Activated naive CD4-positive, alpha-beta T cell treated with Interleukin-2 at 50 U/mL for 16 hours (primary cell): ENCODE measurements at places on chromosomes 6 and 20.

DNA sequence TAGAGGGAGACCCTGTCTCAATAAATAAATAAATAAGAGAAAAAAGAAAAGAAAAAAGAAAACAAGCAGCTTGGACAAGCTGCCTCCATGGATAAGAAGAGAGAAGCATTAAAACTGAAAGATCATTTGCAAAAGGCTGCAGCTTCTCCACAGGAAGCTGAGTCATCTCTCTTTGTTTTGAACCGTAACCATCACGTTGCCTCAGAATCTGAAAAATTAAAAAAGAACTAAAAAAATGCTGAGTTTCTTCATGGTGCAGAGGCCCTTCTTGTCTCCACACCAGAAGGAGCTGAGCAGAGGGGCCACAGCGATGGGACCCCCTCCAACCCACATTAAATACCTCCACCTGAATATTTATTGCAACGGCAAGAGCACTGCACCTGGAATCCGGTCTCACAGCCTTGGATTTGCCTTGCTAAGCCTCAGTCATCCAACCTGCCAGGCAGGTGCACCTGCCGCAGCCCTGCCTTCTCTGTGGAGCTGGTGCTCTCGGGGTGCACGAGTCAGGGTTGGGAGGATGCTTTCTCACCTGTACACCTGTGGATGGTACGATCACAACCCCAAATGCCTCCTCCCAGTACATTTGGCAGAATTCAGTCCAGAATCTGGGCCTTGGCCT is 28.1 kb downstream of the TOX2 start:
- no peak for DNase-seq

DNA sequence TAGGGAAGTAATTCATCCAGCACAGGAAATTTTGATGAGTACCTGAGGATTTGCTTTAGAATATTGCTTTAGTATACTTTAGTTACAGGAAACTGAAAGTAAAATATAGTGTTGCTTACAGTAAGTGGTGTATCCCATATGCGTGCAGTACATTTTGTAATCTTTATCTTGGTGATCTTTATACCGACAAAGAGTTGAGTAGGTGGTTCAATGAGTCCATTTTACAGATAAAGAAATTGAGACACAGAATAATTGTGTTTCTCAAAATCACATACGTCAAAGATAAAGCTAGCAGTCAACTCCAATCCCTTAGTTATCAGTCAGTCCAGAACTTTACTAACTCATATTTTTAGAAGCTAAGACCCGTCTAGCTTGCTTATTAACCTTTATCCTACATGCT is 65.8 kb upstream of the E2F3 start:
- no peak for DNase-seq

- no peak for DNase-seq
Measured at GRCh38 chr6:36025932-36026327, 1.5 kb upstream of the SLC26A8 start.

DNA sequence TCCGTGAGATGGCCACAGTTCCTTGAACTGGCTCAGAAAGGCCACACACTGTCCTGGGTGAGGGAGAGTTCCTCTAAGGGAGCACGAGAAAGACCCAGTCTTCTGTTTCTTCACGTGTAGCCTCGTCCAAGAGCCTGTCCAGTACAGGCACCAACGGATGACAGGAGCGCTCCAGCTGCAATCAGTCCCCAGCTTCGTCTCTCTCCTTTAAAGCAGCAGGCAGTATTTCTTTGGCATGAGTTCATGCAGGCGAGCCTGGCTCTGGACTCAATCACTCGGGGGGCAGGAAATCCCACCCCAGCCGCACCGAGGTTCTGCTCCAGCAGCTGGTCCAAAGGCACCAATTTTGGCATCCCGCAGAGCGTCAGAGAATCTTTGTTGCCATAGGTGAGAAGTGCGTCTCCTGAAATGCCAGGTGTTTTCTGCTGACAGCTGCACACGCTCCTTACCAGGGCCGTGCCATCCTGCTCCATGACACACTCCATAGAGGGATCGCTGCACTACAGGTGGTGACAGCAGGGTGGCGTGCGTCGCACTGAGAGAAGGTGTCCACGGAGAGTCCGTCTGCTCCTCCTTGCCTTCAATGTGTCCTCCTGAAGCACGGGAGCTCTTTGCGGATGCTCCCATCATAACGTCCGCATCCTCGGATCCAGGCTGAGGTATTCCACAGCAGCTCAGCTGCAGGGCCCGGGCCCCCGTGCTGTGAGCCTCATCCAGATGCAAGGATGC is 59.6 kb upstream of the AFDN start:
- DNase-seq: no peak

DNA sequence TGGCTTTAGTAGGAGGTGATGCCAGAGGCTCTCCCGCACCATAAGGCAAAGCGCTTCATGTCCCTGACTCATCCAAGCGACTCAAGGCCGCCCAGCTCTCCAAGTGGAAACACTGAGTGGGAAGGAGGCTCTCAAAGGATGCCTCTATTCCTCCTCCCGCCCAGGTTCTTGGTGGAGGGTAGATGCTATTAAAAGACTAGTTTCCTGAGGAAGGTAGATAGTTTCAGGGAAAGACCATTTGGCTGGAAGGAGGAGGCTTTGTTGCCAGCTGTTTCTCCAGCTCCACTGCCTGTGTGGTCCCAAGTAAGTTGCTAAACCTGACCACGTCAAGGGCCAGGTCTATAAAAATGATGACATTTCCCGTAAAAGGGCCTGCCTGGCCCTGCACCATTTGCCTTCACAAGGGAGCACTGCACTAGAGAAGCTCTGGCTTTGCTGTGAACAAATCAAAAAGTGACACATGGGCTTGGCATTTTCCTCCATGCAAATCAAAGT is 48.2 kb downstream of the GMDS start:
- DNase-seq: no peak

DNA sequence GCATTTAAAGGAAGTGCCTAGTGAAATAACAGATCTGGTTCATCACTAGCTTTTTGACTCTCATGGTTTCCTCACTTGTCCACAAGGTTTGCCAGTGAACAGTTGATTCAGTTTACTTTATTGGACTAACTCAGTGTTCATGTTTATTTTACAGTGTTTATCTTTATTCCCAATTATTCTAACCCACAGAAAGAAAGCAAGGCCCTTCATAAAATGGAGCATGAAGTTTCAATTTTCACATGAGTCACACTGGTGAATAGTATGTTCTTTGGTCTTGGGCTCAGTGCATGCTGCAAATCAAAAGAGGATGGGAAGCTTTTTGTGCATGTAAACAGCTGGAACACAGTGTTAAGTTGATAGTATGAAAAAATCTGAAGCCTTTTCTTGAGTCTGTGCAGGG is 217.6 kb upstream of the HDDC2 start:
- no peak for DNase-seq

DNA sequence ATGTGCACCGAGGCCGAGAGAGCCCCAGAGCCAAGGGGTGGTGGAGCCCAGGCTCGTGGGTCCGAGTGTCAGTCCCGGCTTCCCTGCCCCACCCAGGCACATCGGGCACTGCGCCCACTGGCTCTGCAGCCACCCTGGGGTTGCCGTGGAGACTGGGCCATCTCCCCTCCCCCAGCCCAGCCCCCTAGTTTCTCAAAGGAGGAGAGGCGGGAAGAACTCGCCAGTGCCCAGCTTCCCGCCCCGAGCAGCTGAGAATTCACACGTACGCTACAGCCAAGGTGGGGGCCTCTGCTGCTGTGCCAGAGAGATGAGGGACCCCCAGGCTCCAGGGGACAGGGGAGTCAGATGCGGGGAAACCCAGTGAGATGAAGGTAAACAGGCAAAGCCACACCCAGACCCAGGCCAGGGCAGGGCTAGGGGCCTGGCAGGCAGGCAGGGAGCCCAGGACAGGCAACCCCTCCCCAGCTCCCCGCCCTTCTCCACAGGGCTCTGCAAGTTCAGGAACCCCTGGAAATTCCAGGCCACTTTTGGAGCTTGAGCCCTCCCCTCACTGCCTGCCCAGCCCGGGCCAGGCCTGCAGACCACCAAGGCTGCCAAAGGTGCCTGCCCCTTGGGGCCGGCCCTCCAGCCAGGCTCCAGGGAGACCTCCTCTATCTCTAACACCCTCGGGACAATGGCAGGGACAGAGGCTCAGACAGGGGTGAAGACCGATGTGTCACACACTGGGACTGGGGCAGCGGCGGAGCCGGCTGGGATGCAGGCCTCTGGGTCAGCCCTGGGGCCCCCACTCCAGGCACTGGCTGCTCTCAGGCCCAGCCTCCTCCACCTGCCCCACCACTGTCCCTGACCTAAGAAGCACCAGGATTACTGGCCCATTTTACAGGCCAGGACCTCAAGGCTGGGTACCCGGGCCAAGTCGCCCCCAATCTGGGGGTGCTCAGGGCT is 6.0 kb downstream of the LAMA5 start:
- no peak for DNase-seq

GRCh38 chr6:40719671-40720374 is 132.7 kb upstream of the LRFN2 start:
- DNase-seq: no peak

GRCh38 chr20:17825252-17825959 is 125.6 kb downstream of the BANF2 start:
- no peak for DNase-seq

DNA sequence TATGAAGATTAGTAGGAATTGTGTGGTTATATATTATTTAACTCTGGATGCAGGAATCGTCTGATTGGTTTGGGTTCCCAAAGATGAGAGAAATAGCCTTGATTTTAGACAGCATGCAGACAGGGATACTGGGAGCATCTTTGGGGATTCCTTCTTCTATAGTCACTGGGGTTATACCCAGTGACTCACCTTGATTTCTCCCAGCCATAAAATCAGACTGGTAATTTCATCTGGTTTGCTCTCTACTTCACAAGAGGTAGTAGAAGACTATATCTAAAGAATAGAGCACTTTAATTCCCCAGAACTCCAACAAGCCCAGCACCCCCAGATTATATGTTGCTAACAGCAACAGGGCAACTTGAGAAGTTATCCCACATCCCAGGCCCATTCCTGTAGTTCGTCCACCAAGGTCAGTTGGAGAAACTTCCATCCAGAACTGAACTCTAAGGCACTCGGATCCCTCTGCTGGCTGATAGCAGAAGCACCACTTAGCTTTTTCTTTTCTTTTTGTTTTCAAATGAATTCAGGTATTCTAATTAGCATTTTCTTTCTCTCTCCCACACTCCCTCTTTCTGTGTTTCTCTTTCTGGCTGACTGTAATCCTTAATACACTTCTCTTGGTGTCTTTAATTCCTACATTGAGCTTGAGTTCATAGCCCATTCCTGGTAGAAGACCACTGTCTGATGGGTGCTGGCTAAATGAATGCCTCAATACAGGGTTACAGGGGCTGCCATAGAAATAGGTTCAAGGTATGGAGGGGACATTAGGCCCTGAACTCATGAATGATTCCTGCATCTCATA is 20.4 kb upstream of the EFHC1 start:
- DNase-seq: peak; percentile 32

- no peak for DNase-seq
Measured at GRCh38 chr6:49570474-49571079, 20.1 kb downstream of the C6orf141 start.

DNA sequence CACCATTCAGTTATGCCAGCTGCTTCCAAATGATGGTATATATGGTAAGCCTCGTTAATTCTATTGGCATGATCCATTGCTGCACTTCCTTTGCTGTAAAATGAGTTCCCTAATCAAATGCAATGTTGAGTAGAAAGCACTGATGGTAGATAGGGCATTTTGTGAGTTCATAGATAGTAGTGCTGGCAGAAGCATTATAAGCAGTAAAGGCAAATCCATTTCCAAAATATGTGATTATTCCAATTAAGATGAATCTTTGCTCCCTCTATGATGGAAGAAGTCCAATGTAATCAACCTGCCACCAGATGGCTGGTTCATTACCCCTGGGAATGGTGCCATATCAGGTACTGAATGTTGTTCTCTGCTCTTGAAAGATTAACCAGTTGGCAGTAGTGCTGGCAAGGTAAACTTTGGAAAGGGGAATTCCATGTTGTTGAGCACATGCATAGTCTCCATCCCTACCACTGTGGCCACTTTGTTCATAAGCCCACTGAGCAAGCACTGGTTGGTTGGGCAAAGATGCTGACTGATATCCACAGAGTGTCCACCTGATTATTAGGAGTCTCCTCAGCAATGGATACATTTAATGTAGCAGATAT is 5.6 kb upstream of the TBPL1 start:
- no peak for DNase-seq

DNA sequence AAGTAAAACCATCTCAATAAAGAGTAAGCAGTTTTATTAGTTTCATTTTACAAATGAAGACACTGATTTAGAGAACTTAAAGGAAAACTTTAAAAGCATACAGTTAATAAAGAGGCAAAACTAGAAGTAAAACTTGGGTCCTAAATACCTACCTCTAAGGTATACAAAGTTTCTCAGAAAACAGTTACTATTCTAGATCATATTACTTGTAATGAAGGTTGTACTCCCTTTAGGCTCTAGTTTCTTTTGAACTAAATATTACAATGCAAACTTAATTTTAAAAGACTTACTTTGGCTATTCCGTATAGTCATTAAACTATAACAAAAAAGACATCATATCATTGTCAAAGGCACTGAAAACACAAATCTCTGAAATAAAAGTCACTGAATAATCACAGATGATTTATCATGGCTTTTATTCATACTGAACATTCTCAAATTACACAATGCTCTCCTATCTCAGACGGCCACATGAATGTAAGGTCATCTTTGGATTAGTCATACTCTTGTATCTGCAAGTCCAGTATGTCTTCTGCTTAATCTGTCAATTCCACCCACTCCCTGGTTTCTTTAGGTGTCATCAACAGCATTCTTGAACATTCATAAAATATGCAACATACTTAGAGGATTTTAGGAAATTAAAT is 361.6 kb upstream of the RUNX2 start:
- no peak for DNase-seq
